ENCODE measurements at places on chromosomes 13 and 19. TPM values are rescaled to one million over a fixed set of nuclear protein-coding genes. Genes with fewer than 3 reads are reported as not detected.

The CD33 gene
- total RNA-seq = 4.0 TPM

The CEACAM8 gene
- not detected for total RNA-seq

The KIR3DL2 gene
- total RNA-seq = not detected

The LILRB2 gene
- total RNA-seq = 2.6 TPM

The ADGRE1 gene
- 0.36 TPM for total RNA-seq

The CD320 gene
- 24.3 TPM for total RNA-seq

The DCT gene
- total RNA-seq = 0.42 TPM

The ZNF155 gene
- total RNA-seq = 9.1 TPM

The PSG2 gene
- not detected for total RNA-seq

The CFAP97D2 gene
- total RNA-seq = not detected

The LILRB4 gene
- total RNA-seq = 3.1 TPM

The ZNF579 gene
- 14.0 TPM for total RNA-seq

The ELSPBP1 gene
- not detected for total RNA-seq

The MTUS2 gene
- total RNA-seq = 5.1 TPM

The ETV2 gene
- total RNA-seq = 1.1 TPM

The TNFSF13B gene
- 3.7 TPM for total RNA-seq

The SOX1 gene
- total RNA-seq = not detected

The ADAT3 gene
- total RNA-seq = 4.1 TPM

The ZNF628 gene
- total RNA-seq = 7.4 TPM

The ZNF554 gene
- total RNA-seq = 6.1 TPM

The CGB2 gene
- not detected for total RNA-seq

The HRC gene
- total RNA-seq = 5.1 TPM

All from ureter (tissue), 1 donor.